ENCODE measurements at places on chromosomes 3 and 15.

DNA sequence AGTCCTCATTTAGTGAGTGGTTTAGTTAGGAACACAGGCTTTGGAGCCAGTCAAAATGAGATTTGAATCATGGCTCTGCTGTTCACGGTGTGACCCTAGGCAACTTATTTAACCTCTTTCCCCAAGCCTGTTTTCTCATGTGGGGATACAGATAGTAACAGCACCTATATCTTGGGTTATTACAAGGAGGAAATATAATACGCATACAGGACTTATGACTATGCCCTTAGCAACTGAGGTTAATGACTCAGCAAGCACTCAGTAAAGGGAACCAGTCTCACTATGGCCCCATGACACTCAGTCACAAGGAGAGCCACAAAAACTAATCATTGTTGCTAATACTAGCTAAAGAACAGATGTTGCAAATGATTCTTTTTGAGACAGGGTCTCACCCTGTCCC, 45.9 kb downstream of the SUMF1 start:
- no peak for DNase-seq

DNA sequence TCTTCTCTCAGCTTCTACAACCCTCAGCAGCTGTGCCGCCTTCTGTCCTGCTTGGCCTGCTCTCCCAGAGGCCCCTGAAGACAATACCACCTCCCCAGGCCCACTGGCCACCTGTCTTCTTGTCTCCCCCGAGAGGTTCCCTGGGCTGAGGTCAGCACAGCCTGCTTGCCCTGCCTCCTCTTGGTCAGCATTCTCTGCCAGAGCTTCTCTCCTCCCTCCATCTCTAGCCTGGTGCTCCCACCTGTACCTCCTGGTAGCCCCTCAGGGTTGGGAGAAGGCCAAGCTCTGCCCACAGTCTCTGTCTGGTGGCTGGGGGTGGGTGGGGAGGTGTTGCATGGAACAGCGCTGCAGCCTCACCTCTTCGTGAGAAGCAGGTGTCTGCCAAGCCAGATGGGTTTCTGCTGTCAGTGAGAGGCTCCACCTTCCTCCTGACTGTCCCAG, 5.6 kb upstream of the ISLR start:
- DNase-seq, result no peak

DNA sequence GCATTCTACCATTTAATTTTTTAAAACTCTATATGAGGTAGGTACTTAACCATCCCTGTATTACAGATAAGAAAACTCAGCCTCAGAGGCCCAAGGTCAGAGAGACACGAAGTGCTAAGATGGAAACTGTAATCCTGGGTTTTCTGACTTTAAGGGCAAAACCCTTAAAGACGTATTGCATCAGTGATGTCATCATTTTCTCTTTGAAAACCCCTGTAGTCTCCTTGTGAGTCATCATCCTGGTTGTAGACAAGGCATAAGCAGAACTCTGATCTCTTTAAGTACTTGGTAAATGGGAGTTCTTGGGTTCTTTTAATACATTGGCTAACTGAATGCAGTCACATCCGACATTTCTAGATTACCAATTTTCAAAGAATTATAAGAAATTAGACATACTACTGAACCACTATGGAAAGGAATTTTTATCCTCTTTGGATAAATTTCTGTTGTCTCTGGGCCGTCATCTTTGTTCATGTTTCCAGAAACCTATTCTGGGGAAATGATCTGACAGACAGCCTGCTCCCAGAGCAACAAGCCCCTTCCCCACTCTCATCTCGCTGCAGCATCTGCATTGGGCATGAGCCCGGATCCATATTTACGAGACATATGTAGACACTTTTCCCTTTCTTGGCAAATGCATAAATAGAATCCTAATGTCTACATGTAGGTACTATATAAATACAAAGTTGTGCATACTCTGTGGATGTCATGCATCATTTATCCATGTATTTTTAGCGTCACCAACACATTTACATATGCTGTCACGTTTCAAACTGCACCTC, 48.7 kb upstream of the MDFIC2 start:
- DNase-seq, result no peak

DNA sequence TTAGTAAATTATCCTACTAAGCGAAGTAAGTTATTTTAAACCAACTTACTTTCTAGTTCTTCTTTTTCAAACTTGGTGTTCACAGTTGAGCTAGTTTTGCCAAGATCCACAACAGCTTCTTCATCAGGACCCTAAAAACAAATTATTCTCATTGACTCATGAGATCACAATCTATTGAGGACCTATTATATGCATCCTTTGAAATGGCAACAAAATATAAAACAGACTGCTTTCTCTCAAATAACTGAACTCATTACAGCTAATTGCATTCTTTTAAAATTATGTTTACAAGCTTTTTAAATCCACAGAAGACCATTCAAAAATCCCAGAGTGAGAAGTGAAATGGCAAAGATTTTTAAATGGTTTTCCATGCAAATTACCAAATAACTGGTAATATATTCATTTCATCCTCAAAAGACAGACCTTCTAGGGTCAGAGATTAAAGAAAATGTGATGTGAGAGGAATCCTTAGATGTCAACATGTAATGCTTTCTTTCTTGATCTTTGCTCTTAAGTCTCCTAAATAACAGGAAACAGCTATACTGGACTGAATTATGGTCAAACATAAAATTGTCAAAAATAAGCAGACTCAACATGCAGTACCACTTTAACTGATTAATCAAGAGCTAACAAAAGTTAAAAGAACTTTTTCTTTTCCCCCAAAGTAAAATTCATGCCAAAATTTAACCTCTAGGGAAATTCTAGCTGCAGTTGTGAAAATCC, 31.7 kb downstream of the SLC4A7 start:
- no peak for DNase-seq

DNA sequence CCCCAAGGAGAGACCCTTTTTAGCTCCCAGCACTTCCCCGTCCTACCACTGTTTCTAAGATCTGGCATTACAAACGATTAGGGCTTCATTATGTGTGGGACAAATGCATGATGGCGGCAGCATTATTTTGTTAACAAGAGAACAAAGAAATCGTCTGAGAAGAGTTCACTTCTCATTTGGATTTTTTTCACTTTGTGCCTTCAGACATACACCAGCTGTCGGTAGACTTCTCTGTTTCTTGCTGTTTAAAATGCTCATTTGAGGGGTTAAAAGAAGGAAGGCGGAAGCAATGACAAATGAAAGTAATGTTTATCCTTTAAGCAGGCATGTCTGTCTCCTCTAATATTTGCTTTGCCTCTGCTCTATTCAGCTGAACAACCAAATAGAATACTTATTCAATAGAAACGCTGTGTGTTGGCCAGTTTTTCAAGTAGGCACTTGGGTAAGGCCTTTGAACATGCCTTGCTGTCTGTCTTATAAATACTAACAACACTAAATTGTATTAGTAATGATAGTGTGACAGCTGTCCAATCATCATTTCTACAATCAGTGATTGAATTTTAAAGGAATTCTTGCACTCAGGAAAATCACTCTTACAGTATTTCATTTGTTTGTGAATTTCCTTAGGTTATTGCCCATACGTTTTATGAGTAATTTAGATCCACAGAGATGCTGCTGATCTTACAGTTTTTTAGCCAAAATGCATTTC, 382.4 kb downstream of the IL5RA start:
- DNase-seq, result no peak

DNA sequence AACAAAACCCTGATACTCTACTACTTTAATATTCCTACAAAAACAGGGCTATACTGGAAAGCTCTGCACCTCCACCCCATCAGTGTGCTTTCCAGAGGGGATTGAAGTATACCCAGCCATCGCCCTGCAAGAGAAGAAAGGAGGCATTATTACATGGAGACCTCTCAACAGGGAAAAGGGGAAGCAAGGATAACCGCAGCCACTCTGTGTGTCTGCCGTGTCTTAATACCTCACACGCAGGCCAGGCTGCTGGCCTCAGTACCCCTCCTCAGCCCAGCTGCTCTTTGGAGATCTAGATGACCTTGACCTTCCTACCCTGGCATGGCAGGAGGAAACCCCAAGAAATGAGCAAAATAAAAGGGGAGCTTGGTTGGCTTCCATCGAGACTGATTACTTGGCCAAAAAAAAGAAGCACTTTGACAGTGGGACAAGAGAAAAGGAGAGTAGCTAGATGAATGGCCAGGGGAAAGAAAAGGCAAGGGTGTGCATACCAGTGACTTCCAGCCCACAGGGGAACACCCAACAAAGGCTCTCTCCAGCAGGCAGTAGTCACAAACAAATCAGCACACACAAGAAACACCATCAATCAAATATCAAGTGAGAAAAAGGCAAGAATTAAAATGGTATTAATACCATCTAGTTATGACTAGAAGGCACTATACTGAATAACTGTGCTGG, 129.4 kb downstream of the STT3B start:
- DNase-seq, result no peak

GRCh38 chr3:14563946-14564539, 23.9 kb upstream of the GRIP2 start:
- DNase-seq, result no peak

- no peak for DNase-seq
Observed at GRCh38 chr3:107235193-107235927, 141.9 kb upstream of the CCDC54 start.

DNA sequence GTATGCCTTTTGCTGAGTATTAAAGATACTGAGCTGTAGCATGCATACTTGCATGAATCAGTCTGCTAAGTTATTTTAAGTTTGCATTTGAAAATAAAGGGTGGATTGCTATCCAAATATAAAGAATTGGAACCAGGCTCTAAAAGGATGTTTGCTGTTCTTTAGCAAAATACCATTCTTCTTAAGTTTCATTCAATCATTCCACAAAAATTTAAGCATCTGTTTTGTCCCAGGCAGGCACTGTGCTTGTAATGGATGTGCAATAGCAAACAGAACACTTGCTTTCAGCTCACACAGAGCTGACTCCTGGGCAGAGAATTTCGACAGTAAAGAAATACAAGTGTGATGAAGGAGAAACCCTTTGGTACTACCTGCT, 151.1 kb downstream of the PGPEP1L start:
- no peak for DNase-seq

DNA sequence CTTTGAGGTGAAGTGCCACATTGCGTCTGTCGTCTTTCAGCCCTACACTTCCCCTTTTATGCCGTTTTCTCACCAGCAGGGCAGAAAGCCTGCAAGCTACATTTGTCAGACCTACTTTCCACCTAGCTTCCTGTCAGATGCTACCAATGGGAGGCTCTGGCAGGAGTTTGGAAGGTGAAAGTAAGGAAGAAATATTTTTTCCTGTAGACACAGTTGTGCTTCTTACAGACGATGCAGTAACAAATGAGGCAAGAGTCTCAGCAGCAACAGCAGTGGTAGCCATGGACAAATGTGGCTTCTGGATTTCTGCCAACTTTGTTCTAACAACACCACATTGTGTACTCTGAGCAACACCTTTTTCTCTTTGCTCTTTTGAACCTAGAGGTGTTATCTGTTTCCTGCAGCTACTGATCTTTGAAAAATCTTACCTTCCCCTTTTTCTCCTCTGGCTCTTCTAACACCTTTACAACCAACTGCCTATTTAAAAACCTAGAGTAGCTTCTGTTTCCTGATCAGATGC, 70.6 kb upstream of the STT3B start:
- peak; percentile 6 for DNase-seq

DNA sequence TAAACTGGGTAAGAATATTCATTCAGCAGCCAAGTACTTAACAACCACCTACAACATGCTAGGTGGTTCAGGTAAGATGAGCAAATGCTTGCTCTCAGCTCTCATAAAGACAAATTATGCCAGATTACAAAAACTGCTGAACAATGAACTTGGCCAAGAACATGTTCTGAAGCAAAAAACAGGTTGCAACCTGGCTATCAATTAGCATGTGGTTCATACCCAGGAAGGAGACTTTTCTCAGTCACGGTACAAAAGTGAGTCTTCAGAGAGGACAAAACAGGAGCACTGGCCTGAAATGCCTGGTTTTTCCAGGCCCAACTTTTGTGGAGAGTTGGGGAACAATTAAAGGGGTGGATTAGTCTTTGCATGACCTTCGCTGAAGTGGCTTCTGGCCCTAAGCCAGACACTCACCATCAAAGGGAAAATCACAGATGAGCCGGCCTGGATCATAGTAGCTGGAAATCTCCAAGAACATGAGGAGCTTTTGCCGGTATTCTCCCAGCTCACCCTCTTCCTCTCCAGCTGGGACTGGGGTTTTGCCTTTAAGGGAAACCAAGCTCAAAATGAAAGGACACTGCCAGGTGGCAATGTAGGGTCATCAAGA, 7.6 kb upstream of the PLA2G4F start:
- no peak for DNase-seq

GRCh38 chr3:70049761-70050160, 50.2 kb downstream of the SAMMSON start:
- DNase-seq, result no peak

- DNase-seq, result no peak
Observed at GRCh38 chr3:158405507-158405906, 165.5 kb upstream of the MLF1 start.

DNA sequence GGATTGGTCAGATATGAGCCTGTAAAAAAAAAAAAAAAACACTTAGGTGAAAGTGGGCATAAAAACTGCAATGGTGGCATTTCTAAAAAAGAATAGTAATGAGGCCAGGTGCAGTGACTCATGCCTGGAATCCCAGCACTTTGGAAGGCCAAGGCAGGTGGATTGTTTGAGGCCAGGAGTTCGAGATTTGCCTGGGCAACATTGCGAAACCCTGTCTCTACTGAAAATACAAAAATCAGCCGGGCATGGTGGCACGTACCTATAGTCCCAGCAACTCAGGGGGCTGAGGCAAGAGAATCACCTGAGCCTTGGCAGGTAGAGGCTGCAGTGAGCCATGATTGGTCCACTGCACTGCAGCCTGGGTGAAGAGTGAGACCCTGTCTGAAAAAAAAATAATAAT, 38.3 kb upstream of the BHLHE40 start:
- DNase-seq, result no peak

GRCh38 chr3:59979542-59979941, 929.7 kb upstream of the CFAP20DC start:
- no peak for DNase-seq

- no peak for DNase-seq
Observed at GRCh38 chr15:95024351-95024750, 793.0 kb downstream of the MCTP2 start.

GRCh38 chr15:52796753-52797520, 6.8 kb upstream of the ONECUT1 start:
- DNase-seq, result no peak

DNA sequence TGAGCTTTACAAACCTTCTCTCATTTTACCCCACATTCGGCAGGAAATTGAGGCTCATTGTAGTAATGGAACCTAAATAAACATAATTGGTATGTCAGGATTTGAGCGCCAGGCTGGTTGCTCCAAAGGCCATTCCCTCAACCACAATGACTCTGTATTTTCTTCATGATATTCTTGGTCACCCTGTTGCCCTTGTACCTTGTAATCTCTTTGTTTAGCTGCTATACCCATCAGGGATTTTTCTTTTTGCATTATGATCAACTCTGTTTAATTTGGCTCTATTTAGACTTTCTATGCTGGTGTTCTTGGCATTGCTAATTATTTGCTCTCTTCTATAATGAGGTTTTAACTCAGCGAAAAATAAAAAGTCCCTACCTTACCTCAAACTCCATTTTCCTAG, 29.8 kb downstream of the DUOX2 start:
- no peak for DNase-seq

DNA sequence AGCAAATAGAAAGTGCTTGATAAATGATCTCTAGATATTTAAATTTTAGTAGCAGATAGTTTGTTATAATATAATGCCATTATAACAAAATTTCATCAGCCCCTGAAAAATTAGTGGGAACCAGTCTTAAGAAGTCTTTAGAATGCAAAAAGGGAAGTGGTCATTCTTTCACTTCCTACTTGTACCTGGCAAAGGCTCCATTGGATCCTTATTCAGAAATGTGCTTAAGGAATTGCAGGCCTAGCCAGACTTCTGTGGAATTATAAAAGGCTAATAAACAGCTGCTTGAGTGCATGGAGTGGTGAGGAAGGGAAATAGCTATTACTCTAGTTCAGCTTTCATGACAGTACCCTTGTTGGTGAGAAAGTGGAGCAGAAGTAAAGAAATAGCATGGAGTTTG, 24.2 kb downstream of the PPM1L start:
- DNase-seq, result no peak

All from activated T-helper 1 cell treated with anti-CD3 and anti-CD28 coated beads, Interleukin-2, amount 50 U/mL, for 16 hours (primary cell).